ENCODE measurements at places on chromosomes 5 and 9. TPM values are rescaled to one million over a fixed set of nuclear protein-coding genes. Genes with fewer than 3 reads are reported as not detected.
A peak's percentile ranks its signal among the peaks of the same experiment; 100 is the strongest.

GRCh38 chr5:94853120-94853519 is 234.7 kb downstream of the SLF1 start:
- no peak for DNase-seq

DNA sequence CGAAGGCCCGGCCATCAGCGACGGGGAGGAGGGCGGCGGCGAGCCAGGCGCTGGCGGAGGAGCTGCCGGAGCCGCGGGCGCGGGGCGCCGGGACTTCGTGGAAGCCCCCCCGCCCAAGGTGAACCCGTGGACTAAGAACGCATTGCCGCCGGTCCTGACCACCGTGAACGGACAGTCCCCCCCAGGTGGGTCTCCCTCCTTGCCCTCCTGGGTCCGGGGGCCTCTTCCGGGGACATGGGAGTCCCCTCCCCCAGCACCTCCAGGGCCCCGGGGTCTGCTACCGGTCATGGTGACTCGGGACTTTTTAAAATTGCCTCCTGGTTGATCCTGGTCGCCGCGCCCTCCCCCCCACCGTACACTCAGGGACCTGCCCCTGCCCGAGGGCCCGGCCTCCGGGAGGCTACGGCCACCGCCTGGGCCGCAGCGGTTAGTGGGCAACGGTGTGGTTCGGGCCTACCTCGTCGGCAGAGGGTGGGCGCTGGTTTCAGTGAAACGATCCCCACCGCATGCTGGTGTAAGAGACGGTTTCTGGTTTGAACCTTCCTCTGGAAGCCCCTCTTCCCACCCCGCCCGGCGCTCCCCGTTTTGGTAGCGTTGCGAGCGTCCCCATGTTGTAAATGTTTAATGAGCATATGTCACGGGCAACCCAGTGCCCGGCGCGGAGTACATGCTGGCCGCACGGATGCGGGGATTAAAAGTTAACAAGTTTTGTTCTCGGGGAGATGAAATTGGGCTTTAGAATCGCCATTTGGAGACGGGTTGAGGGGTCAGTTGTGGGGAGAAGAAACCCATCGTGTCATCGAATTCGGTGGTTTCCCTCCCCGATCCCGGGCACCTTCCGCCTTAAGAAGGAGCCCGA is 1.1 kb downstream of the LARP1 start:
- peak; percentile 76 for DNase-seq

GRCh38 chr5:32932241-32932935 is 221.3 kb downstream of the NPR3 start:
- DNase-seq = no peak

- no peak for DNase-seq
Measured at GRCh38 chr9:135739271-135740220, 37.6 kb downstream of the KCNT1 start.

GRCh38 chr5:60843936-60844905 is at the start of gene ELOVL7:
Gene ELOVL7, minus strand, starts transcription at chr5:60844269. Its CDS starts 56,872 bp downstream, at chr5:60787397.
- no peak for DNase-seq

- DNase-seq = no peak
Measured at GRCh38 chr9:128743421-128743820, 19.5 kb upstream of the ZDHHC12 start.

GRCh38 chr9:3746296-3747275 is 220.8 kb upstream of the RFX3 start:
- no peak for DNase-seq

- DNase-seq = no peak
Measured at GRCh38 chr5:132785365-132785764, 8.3 kb upstream of the SEPTIN8 start.

GRCh38 chr5:88883836-88884607 is 1.0 kb upstream of the MEF2C start:
- DNase-seq = peak; percentile 93

DNA sequence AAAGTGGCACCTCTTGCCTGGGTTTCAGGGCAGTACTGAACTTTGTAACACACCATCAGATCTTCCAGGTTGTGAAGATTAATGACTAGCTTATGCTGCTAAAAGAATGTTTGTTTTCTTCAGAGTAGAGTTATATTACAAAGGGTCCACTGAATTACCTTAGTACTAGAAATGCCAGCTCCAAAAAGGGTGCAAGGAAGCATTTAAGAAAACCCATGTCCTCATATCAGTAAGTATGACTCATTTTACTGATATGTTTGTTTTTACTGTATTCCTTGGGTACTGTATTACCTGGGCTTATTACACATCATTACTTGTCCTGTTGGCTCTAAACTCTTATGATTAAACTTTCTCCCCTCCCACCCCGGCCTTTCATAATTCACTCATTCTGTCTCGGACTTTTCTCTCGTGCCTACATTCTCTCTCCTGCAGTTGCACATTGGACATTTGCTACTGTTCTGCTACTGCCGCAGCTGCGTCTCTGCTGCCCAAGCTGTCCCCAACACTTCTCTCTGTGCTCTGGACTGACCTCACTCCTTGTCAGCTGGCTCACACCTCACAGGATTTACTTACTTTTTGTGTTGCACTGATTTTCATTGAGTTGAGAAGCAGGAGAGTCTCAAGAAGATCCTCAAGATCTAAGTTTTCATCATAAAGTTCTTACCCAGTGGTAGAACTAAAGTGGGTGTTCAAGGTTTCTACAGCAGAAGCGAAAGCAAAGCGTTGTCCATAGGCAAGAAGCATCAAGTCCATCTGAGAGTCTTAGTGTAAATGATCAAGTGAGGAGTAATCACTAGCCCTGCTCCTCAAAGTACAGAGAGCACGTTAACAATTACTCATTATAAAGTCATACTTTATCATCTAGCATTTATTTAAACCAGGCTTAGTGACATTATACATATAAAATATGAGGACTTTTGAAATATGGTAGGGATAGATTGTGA is 53.2 kb upstream of the C9orf72 start:
- DNase-seq = no peak

DNA sequence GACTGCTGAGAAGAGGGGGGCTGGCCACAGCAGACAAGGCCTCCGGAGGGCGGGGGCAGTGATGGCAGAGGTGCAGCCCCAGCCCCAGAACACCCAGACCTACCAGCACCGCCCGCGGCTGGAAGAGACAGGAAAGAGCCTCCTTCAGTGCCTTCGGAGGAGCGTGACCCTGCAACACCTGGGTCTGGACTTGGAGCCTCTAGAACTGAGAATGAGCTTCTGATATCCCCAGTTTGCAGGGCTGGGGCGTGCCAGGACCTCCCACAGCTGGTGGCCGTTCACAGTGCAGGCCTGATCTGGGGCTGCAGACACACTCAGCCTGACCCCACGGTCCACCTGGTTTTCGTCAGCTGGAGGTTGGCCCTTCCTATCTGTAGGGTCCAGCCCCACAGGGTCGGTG is 9.1 kb downstream of the LCN10 start:
- no peak for DNase-seq

DNA sequence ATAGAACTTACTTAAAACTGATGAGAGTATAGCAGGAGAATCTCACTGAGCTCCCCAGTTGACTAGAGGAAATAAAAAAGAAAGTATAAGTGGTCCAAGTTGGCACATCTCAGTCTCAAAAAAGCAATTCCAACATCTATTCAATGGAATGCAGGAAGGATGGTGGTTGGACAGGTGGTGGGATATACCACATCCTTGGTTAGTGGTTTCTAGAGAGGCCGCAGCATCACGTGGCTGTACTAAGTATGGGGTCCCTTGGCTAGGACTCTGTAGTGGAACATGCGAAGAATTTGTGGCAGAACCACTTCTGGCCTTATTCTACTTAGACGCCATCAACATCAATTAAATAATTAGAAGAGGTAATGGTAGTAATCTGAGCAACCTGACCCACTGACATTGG is 232.4 kb downstream of the SAXO1 start:
- DNase-seq = no peak

- no peak for DNase-seq
Measured at GRCh38 chr9:123354806-123355508, 1.0 kb upstream of the CRB2 start.

- no peak for DNase-seq
Measured at GRCh38 chr5:172312286-172312685, 28.7 kb upstream of the UBTD2 start.

DNA sequence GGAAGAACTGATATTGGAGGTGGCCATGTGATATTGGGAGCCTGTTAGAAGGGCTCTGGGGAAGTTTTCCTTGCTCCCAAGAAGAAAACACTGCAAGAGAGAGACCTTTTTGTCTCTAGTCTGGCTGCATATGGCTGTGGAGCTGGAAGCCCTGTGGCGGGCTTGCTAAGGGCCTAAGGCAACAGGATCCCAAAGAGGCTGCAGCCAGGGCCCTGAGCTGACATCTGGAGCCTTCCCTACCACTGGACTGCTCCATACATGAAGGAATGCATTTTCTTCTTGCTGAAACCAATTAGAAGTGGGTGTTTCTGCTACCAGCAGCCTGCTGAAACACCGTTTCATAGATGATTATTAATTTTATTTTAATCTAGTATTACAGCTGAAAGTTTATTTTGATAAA is 42.2 kb downstream of the GNAQ start:
- DNase-seq = no peak

DNA sequence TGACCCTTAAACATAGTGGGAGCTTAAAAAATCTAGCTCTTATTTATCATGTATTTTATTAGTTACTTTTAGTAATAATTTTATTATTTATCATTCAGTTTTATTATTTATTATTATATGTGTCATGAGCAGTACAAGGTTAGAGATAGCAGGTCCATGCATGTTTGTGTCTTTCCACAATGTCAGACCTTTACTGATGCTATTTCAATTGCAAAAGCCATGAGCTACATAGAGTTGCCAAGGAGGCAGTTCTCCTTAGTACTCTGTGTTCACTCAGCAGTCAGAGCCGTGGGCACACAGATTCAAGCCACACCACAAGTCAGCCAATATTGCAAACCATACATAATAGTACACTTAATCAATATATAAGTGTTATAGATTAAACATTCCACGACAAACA is 157.9 kb upstream of the NTRK2 start:
- no peak for DNase-seq

DNA sequence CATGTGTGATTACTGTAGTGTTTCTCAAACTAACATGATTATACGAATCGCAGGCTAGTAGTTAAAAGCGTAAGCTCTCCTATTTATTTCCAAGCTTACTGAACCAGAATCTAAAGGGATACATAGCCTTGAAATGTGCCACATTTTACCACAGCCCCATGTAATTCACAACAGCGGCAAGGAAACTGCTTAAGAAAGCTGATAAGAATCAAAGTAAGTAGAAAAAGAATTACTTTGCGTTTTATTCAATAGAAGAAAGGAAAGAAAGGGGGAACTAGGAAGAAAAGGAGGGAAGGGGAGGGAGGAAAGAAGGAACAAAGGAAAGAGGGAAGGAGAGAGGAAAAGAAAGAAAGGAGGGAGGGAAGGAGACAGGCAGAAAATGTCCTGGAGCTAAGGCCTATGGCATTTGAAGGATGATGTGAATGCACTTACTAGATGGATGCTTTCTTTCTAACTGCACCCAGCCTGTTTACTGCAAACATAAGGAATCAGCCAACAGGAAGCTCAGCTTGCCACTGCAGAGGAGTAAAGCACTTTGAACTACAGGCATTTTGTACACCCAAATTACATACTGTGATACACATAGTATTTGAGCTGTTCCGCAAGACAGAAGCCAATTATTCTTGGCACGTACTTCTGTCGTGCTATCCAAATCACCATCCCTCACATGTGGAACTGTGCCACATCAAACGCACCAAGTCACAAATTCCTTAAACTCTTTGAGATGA is 521.7 kb downstream of the RAB3C start:
- no peak for DNase-seq

- no peak for DNase-seq
Measured at GRCh38 chr9:69193685-69194032, 19.6 kb downstream of the TJP2 start.

DNA sequence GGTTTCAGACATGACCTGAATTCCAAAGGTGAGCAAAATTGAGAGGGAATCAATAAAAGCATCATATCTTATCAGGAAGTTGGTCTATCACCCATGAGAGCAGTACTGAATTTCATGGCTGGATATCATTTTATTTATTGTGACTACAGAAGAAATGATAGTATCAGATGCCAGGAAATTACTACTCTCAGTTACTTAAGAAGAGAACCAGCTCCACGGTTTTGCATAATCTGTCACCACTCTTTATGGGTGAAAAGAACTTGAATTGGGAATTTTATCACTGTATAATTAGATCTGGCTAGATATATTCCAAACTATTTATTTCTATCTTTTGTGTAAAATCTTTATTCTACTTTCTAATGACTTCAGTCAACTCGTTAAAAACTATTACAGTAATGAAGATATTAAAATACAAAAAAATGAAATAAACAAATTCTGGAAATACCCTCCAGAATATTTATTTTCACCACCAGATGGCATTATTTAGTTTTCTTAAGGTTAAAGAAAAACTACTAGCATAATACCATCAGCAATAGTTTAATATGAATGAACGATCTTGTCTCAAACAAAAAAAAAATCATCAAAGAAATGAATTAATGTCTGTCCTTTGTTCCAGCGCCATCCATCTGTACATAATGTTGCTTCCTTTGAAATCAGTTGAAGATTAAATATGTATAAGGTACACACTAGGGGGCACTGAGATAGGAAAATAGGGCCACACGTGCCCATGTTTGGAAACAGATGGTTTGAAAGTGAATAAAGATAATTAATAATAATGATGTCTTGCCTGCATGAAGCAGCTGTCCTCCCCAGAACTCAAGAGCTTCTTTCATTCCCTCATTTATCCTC is 84.7 kb upstream of the SLCO6A1 start:
- DNase-seq = no peak

DNA sequence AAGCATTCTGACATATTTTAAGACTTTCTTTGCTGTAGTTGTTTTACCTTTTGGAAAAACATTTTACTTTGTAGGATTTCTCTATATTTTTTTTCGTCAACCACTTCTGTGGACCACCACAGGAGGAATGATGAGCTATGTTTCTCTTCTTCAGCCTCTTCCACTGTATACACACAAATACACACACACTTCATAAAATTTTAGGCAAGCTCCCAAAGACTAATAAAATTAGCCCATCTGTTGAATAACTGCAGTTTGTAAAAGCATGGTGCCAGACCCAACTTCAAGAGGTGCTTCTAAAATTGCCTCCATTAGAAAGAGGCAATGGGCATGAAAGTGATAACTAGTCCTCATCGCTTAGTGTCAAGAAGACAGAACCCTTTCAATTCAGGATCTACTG is 4.1 kb upstream of the CEP120 start:
- DNase-seq = no peak

- no peak for DNase-seq
Measured at GRCh38 chr9:109497226-109498153, 617 bp downstream of the PTPN3 start.

Gene INSL6
- total RNA-seq = not detected

Gene PTGES2
- total RNA-seq = 87.2 TPM

Gene NUTM2G
- total RNA-seq = not detected

Gene IL31RA
- total RNA-seq = not detected

Gene TIFAB
- not detected for total RNA-seq

Gene WDR38
- not detected for total RNA-seq

Gene PFN3
- not detected for total RNA-seq

Gene SPATA31E1
- not detected for total RNA-seq

Gene SEMA5A
- total RNA-seq = 1.8 TPM

Gene LCN9
- total RNA-seq = not detected

Gene SIMC1
- 8.2 TPM for total RNA-seq

Gene BTNL3
- not detected for total RNA-seq

Gene SPATA31D4
- total RNA-seq = not detected
